ENCODE measurements at places on chromosomes 5 and 9. TPM values are rescaled to one million over a fixed set of nuclear protein-coding genes. Genes with fewer than 3 reads are reported as not detected.

NR5A1 gene
- total RNA-seq, result 0.69 TPM

CDC20B gene
- total RNA-seq, result 1.6 TPM

SH3GL2 gene
- 52.1 TPM for total RNA-seq

ACTBL2 gene
- not detected for total RNA-seq

MYOT gene
- 1.8 TPM for total RNA-seq

PRUNE2 gene
- total RNA-seq, result 35.8 TPM

IRX2 gene
- total RNA-seq, result 5.1 TPM

PCDHA12 gene
- total RNA-seq, result 7.4 TPM

IL4 gene
- total RNA-seq, result not detected

C5orf34 gene
- 4.4 TPM for total RNA-seq

Measured in diencephalon (tissue), 1 donor.